Pons (tissue), 1 donor: ENCODE measurements at places on chromosomes 11 and 22.

DNA sequence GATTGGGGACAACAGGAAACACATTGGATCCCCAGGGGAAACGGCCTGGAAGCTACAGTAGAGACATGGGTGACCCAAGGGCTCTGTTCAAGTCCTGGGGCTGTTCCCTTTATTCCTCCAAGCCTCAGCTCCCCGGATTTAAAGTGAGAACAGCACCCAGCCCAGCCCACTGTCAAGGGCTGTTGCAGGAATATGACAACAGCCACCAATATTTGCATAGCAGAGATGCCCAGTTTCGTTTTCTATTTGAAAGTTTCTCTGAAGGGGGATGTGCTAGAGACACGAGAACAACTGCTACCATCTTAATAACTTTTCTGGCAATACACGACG lies 81.1 kb upstream of the WNT7B start:
- peak; percentile 82 for DNase-seq

DNA sequence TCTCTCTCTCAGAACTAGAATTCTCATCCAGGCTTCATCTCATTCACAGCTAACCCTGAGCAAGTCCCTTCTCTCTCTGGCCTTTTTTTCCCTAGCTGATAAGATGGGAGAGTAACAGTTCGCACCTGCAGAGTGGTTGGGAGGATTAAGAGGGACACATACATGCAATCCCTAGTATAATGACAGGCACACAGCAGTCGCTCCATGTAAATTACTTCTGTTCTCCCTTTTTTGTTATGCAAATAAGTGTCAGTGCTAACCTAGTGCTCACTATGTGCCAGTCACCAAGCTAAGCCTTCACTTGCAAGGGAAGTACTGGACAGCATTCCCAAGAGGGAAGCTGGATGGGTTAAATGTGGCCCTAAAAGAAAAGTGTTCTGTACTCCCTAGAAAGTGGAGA lies 63.4 kb downstream of the TENM4 start:
- DNase-seq: no peak

DNA sequence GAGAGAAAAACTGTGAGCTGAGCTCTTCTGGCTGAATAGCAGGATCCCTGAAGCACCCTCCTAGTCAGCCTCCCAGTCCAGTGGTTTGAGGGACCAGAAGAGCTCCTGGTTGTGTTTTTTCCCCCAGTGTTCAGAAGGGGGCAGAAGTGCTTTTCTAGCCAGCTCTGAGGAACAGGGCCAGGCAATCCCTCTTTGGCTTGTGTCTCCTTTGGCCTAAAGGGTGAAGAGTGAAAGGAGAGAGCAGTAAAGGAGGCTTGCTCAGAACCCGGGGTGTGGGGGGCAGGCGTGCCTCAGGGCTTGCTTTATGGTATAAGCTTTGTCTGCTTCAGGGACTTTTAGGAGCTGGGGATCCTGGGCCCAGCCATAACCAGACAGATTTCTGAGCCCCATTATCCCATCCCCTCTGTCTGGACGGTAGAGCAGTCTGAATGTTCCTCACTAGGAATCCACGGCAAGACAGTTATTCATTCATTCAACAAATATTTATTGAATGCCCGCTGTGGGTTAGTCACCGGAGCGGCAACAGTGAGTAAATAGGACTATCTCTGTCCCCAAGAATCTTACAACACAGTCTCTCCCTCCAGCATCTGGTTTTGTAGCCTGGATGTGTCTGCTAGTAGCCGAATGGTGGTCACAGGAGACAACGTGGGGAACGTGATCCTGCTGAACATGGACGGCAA lies 14.5 kb downstream of the ACP2 start:
- DNase-seq: peak; percentile 46

DNA sequence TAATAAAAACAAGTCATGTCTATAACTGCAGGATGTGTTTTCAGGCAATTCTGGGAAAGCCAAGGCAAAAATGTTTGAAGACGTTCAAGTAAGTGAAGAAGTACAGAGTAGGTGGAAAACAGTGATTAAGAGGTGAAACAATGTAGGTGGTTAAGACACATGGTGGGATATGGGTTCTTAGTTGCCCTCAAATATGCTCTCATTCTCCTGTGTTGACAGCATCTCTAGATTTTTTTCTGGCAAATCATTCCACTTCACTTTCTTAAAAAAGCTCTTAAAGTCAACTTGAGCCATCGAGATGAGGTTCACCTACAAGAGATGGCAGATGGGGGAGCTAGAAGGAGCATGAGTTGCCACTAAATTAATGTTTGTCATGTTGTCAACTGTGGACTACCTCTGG lies 1041.0 kb upstream of the CNTN5 start:
- DNase-seq: no peak

GRCh38 chr11:131912134-131912533 lies 541.7 kb downstream of the NTM start:
- no peak for DNase-seq
